ENCODE measurements at places on chromosomes 3 and 15.

DNA sequence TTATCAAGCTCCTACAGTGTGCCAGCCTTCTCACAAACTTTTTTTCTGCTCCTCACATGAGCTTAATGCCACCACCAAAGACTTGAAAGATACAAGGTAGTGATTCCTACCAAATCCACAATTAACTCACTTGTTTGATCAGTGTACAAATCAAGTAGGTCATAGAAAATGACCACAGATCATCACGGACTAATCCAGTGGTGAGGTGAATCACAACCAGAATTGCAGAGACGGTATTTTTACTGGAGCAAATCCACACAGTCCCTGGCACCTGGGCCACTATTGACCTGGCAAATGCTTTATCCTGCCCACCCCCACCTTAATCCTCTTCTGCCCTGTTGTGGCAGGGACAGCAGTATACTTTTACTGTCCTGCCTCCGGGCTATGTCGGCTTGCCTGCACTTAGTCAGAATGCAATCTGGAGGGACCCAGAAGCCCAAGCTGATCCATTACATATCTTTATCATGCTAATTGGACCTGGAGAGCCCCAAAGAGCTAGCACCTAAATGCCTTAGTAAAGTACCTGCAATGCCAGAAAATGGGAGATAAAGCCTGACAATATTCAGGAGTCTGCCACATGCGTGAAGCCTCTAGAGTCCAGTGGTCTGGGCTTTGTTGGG lies 83.9 kb upstream of the CDV3 start:
- no peak for DNase-seq

DNA sequence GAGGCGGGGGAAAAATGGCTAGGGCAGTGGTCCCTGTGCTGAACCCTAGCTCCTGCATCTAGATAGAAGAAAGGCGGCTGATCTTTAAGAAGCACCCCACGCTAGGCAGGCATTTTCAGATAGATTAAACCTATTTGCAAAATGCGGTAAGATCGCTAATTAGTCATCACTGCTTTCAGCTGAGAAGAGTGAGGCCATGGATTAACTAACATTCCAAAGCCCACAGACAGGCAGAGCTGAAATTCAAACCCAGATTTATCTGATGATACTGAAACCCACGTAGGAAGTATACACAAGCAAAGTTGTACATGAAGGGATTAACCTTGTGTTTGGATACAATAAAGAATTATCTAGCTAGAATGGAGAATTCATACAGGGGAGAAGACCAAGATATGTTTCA lies 4.8 kb downstream of the ADPGK start:
- no peak for DNase-seq

DNA sequence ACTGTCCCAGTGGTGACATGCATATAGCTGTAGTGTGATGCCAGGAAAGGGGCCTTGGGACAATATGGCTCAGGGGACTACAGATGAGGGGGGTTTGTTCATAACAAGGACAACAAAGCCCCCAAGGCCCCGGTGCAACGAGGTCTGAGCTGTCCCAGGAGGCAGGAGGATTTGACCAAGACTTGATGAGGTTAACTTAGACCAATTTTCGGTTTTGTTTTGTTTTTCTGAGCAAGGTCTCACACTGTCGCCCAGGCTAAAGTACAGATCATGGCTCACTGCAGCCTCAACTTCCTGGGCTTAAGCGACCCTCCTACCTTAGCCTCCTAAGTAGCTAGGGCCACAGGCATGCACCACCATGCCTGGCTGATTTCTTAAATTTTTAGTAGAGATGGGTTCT lies 23.8 kb downstream of the EFCAB12 start:
- DNase-seq: no peak

GRCh38 chr15:66766282-66767230 lies 64.5 kb downstream of the SMAD6 start:
- DNase-seq: no peak

- no peak for DNase-seq
Measured at GRCh38 chr3:64856106-64856505, 168.3 kb upstream of the ADAMTS9 start.

DNA sequence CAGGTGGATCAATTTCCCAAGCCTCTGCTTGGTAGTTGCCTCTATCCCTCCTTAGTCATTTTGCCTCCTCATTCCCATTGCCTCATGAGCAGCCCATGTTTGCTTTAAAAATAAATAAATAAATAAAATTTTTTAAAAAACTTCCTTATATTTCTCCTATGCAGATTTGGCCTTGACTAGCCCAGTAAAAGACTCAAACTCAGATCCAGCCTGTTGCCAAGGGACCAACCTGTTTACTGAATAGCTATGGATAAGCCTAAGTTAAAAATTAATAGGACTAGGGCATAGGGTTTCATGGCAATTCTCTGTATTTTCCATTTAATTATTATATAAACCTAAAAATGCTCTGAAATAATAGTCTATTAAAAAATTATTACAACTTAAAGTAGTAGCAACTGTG lies 384.4 kb downstream of the RSL24D1 start:
- DNase-seq: no peak

DNA sequence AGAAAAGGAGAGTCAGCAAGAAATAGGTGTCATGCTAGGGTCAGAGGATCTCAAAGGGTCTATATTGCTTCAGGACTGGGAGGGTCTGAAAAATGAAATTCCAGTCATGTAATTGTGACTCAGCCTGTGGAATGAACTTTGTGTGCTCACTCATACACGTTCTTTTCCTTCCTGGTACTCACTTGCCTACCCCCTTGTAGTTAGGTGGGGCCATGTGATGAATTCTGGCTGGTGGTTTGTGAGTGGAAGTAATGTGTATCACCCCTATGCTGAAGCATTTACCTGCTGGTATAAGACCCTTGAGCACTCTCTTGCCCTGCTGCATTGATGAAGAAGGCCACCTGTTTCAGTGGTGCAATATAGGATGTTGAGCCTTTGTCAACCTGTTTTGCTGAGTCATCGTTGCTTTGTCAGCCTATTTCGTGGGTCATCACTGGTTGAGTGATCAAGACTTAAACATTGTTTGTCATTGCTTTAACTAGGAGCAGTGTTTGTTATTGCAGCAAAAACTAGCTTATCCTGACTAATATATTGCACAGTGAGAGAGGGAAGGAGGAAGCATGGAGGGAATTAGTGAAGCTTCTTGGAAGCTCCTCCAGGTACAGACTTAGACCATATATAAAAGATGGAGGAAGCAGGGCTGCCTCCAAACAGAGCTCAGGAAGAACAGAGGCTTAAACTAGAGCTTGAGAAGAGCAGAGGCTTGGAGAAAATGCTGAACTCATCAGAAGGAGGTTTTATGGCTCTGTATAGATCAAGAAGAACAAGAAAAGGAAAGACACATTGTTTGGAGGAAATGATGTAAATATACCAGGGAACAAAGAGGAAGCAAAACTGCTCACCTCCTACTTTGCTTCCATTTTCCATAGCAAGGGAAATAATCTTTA lies 28.9 kb downstream of the TLNRD1 start:
- no peak for DNase-seq

DNA sequence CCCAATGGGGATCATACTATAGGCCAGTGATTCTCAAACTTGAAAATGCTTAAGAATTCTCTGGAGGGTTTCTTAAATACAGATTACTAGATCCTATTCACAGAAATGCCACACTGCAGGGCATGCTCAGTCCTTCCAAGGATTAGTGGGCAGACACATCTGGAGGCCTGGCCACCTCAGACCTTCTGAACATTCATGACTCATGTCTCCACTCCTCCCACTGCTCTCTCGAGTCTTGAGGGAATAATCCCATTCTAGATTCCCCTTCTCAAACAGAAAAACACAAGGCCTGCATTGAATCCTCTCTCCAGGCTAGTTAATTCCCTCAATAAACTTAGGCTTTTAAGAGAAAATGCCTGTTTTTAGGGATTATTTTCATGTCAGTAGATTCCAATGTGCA lies 22.1 kb downstream of the ZNF621 start:
- no peak for DNase-seq

DNA sequence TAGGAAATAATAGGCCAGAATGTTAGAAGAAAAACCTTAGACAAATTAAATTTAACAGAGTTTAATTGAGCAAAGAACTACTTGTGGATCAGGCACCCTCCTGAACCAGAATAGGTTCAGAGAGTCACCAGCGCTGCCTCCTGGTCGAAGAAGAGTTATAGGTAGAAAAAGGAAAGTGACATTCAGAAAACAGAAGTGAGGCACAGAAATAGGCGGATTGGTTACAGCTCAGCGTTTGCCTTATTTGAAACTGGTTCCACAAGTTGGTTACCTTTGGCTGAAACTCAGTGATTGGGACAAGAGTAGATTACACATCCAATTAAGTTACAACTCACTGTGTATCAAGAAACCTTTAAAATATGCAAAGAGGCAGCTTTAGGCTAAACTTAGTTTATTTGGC lies 4.4 kb downstream of the AADAC start:
- no peak for DNase-seq

- no peak for DNase-seq
Measured at GRCh38 chr3:188750617-188751016, 421.2 kb upstream of the TPRG1 start.

DNA sequence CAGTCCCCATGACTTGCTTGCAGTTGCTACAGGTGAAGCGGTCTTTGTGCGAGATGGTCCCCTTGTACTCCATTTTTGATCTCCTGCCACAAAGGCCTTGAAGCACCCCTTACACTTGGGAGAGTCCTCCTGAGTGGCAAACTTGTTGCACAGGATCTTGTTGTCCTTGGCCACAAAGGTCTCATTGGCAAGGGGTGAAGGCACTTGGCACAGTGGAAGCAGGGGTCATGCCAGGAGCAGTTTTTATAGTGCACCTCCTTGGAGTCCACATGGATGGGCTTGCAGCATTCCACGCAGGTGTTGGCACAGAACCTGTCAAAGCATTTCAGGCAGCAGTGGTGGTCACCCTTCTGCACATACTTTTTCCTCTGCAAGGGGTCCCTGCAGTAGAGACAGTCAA lies 20.3 kb upstream of the SEC62 start:
- DNase-seq: no peak

GRCh38 chr3:29004885-29005599 lies 275.8 kb upstream of the RBMS3 start:
- no peak for DNase-seq

DNA sequence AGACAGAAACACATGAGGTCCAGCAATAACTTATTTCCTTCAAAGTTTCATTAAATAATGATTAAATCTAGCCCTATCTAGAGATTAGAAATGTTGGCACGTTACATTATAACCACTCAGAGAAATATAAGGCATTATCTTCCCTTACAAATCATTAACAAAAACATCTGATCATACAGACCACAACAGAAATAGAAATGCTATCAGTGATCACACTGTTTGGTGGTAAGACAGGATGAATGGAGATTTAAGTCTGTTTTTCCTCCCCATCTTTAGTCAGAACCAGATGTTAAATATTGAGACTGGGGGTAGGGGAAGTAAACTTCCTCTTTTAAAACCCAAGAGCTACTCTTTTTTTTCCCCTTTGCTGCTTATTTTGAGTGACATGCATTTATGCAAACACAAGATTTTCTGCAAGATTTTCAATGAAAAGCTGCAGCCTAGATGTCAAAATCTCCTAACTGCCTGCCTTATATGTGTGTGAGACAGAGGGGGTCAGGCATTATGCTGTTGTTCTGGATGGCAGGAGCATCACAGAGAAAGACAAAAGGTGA lies 70.4 kb downstream of the CBLB start:
- DNase-seq: no peak

GRCh38 chr3:41575724-41576123 lies 376.4 kb downstream of the CTNNB1 start:
- no peak for DNase-seq

DNA sequence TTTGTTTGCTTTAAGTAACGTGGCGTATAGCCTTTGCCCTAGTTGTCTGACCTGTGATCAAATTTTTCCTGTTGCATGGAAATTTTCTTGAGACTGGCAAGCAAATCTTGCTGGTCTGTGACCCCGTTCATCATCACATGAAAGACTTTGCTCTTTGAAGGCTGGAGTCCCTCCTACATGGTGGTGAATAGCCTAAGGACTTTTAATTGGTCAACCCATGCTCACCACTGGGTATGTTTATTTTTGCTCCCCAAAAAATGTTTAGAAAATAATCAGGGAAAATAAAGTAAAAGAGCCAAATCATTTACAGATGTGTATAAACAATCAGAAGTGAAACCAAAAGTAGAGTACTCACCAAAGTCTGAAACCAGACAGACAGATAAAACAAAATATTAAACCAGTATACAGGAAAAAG lies 1075.3 kb upstream of the ALCAM start:
- DNase-seq: no peak

- no peak for DNase-seq
Measured at GRCh38 chr3:168213920-168214319, 118.2 kb upstream of the GOLIM4 start.

GRCh38 chr3:194392576-194392975 lies 6.5 kb downstream of the GP5 start:
- DNase-seq: no peak

DNA sequence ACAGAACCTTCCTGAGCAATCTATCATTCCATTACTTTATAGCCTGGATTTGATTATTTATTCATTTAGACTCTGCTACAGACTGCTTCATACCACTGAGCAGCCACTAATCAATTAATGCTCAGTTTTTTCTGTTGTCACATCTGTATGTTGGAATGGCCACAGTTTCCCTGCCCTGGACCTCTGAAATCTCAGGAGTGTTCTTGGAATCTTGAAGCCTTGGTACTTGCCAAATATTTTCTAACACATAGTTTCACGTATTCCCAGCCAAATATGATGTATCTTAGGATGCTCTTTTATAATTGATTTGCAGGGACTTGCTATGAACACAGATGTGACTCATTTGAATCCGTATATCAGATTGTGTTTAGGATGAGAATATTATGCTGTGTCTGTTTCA lies 225.8 kb downstream of the TAFA4 start:
- DNase-seq: no peak

- DNase-seq: no peak
Measured at GRCh38 chr3:71536376-71536965, 47.1 kb downstream of the FOXP1 start.

GRCh38 chr3:101828276-101828675 lies 21.0 kb upstream of the NFKBIZ start:
- no peak for DNase-seq

DNA sequence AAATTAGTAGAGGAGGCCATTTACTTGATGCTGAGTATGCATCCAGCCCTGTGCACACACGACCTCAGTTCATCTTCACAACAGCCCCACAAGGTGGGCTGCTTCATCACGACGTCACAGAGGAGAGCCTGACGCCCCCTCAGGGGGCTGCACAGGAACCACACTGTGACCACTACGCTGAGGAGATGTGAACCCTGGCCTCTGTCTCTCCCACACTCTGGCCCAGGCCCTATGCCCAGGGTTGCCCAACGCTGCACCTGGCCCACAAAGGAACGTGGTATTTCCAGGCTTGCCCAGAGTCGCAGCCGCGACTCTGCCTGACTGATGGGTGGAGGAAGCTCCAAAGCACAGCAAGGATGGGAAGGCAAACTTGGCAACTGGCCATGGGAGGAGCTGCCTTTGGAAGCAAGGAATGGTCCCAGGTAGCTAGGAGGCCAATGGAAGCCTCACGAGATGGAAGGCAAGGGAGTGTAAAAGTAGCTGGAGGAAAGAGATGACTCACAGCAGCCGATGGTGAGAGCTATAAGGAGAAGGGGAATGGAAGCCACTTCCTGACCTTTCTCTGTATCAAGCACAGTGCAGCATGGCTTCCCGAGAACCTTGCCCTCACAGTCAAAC lies 226.0 kb downstream of the KLF13 start:
- no peak for DNase-seq

GRCh38 chr3:42746455-42747450 lies 26.3 kb downstream of the CCDC13 start:
- DNase-seq: no peak

All from stimulated activated CD8-positive, alpha-beta memory T cell treated with anti-CD3 and anti-CD28 coated beads, Interleukin-4, amount 100 ng/mL, for 4 hours (primary cell).